ENCODE measurements at places on chromosomes 3 and 15.

- no peak for DNase-seq
Measured at GRCh38 chr15:96958721-96959120, 628.2 kb downstream of the NR2F2 start.

GRCh38 chr15:35481992-35482391, 64.0 kb downstream of the DPH6 start:
- no peak for DNase-seq

GRCh38 chr3:119642746-119643473, 17.5 kb downstream of the POPDC2 start:
- no peak for DNase-seq

GRCh38 chr3:194879991-194880939, 194.6 kb downstream of the FAM43A start:
- DNase-seq = no peak

- DNase-seq = no peak
Measured at GRCh38 chr15:85408270-85408746, 27.9 kb downstream of the AKAP13 start.

- DNase-seq = no peak
Measured at GRCh38 chr15:62711691-62712454, 330.7 kb upstream of the TPM1 start.

- DNase-seq = no peak
Measured at GRCh38 chr3:71702131-71703024, 22.8 kb downstream of the EIF4E3 start.

GRCh38 chr3:131807822-131808221, 227.0 kb downstream of the CPNE4 start:
- no peak for DNase-seq

All from NCI-H2081 treated with DMSO at 0.1 percent for 48 hours (cell line).